ENCODE measurements at places on chromosomes 7 and 10. TPM values are rescaled to one million over a fixed set of nuclear protein-coding genes. Genes with fewer than 3 reads are reported as not detected.

GRCh38 chr7:108079648-108080591 is 50.2 kb downstream of the LAMB4 start:
- DNase-seq, result no peak
- H3K27me3 ChIP-seq, result no peaks in the 10 kb centered on the region
- H3K27ac ChIP-seq, result no peak overlapping the region
- no peaks in the 10 kb centered on the region for H3K36me3 ChIP-seq
- no peak overlapping the region for H3K4me3 ChIP-seq

- no peaks in the 10 kb centered on the region for H3K27me3 ChIP-seq
- no peak for DNase-seq
- no peaks in the 10 kb centered on the region for H3K36me3 ChIP-seq
- H3K4me1 ChIP-seq, result no peaks in the 10 kb centered on the region
These were observed 197.7 kb downstream of the SNX10 start for GRCh38 chr7:26489391-26489790.

Gene PRF1
- 1.3 TPM for total RNA-seq

GRCh38 chr10:5656737-5657579 is 9.4 kb downstream of the ASB13 start:
- H3K4me1 ChIP-seq, result peaks cover 25% of the 10 kb centered on the region
- no peak overlapping the region for H3K27ac ChIP-seq
- no peaks in the 10 kb centered on the region for H3K36me3 ChIP-seq
- DNase-seq, result no peak
- no peak overlapping the region for H3K4me3 ChIP-seq

DNA sequence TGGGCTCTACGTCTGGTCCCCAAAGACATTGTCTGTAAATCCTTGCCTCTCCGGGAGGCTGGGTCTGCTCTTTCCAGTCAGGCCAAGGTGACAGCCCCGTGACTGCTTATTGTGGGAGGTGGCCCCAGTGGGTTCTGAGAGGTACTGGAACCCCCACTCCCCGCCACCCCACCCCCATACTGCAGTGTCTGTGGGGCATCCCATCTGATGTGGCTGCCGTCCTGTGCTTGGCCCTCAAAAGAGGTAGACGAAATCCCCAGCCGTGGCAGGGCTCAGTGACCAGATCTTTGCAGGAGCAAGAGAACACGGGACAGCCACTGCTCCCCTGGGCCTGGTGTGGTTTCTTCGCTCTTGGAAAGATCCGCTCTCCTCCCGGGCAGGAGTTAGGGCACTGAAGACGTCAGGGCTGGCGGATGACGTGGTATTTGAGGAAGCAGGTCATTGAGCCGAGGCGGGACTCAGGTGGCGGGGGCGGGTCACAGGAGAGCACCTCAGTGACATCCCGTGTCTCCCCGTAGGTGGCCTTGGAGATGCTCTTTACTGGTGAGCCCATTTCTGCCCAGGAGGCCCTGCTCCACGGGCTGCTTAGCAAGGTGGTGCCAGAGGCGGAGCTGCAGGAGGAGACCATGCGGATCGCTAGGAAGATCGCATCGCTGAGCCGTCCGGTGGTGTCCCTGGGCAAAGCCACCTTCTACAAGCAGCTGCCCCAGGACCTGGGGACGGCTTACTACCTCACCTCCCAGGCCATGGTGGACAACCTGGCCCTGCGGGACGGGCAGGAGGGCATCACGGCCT is 20.7 kb downstream of the ECHDC3 start:
- no peak overlapping the region for H3K27ac ChIP-seq
- no peaks in the 10 kb centered on the region for H3K36me3 ChIP-seq
- no peak for DNase-seq
- H3K4me1 ChIP-seq, result peaks cover 14% of the 10 kb centered on the region
- H3K27me3 ChIP-seq, result no peaks in the 10 kb centered on the region

GRCh38 chr10:74033702-74034101 is 35.8 kb downstream of the VCL start:
- no peak overlapping the region for H3K4me3 ChIP-seq
- peaks cover 10% of the 10 kb centered on the region for H3K4me1 ChIP-seq
- no peaks in the 10 kb centered on the region for H3K36me3 ChIP-seq
- no peaks in the 10 kb centered on the region for H3K27me3 ChIP-seq

Gene TDRD1
- 0.36 TPM for total RNA-seq

- H3K27ac ChIP-seq, result no peak overlapping the region
- DNase-seq, result no peak
- no peaks in the 10 kb centered on the region for H3K27me3 ChIP-seq
- H3K36me3 ChIP-seq, result no peaks in the 10 kb centered on the region
- no peak overlapping the region for H3K4me3 ChIP-seq
These were observed 94.9 kb upstream of the IKZF1 start for GRCh38 chr7:50209461-50210135.

Measured in ovary (tissue), 10 donors.